ENCODE measurements at places on chromosomes 1 and 21.

DNA sequence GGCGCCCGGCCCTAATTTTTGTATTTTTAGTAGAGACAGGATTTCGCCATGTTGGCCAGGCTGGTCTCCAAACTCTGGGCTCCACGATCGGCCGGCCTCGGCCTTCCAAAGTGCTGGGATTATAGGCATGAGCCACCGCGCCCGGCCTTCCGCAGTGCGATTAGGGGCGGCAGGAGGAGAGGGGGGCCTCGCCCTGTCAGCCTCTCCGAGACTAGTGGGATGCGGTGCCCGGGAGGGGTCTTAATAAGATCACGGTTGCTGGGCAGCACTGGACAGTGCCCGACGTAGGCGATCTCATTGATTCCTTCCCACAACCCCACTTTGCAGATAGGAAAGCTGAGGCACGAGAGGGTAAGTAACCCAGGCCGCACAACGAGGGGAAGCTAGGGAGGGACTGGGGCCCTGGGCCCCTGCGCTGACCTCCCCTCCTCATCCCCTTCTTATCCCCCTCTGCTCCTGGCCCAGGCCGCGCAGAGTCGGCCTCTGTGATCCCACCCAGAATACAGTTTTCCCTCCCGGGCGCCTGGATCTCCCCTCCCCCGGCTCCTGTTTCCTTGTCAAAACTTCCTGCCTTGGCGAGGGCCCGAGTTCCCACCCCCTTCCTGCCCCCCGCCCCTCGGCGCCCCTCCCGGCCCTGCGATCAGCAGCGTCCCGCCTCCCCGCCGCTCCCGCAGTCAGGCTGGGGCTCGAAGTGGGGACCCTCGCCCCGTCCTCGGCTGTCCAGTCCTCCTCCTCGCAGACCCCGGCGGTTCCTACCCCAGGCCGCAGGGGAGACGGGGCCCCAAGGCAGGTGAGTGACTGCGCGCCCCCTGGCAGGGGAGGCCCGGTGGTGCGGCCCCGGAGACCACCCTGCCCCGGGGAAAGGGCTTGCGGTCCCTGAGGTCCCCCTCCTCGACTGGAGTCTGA lies at the start of gene PEAR1:
Gene PEAR1 (plus strand): TSS at position 671 of the 906 bp plus-strand sequence. CDS start 10,209 bp downstream, outside the sequence.
- DNase-seq: no peak

DNA sequence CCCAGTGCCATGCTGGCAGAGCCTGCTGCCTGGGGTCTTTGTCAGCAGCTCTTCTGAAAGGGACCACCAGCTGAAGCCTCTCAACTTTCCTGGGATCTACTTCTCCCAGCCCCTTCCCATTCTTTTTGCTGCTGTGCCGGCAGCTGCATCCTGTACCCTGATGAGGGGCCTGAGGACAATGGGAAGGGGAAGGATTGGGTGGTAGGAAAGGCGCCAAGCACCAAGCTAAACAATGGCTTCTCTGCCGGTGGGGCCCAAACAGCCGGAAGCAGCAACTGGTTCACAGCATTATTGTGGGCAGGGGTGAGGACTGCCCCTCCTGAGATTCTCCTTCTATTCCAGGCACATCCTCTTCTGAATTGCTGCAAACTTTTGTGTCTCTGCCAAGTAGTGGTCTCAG lies 5.0 kb upstream of the EFCAB14 start:
- DNase-seq: no peak

- no peak for DNase-seq
These were observed 23.9 kb downstream of the VAV3 start for GRCh38 chr1:107941123-107941522.

- DNase-seq: no peak
These were observed 896.3 kb downstream of the TTLL7 start for GRCh38 chr1:83102630-83103071.

- no peak for DNase-seq
These were observed 58.5 kb upstream of the ACTL8 start for GRCh38 chr1:17696417-17697301.

DNA sequence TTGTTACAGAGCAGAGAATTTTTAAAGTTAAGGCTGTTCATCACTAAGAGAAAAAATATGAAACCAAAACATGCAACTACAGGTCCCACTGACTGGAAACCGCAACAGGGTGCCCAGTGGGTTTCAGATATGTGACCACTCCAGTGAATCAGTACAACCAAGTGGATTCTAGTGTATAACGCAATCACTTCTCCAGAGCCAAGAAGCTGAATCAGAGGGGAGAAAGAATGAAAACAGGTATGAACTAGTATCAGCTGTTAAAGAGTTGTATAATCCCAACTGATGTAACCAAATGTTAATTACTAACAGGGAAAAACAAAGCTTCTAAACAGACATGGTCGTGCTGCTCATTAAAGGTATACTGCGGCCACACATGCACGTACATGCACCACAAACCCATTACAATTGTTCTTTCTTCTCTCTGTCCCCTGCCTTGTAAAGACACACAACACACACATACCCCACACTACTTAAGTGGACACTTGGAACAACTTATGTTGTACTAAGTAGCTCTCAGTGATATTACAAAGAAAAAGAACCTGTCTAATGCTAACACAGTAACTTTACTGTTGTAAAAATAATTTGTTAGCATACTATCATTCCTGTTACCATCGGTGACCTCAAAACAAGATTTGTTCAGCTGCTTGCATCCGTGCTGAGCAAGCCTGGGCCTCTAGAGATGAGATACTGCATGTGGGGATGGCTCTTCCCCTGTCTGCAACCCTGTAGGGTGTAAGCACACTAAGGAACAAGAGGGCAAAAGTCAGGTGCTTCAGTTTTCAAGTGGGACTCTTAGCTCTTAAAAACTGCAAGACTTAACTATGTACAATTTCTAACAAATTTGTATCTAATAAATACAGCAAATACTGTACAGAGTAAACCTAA lies 74.2 kb downstream of the PTPN14 start:
- DNase-seq: no peak
